Stimulated activated memory B cell treated with anti-CD40 and anti-IgM and Interleukin-4, amounts not matched to agents 10 μg/mL and 1 μg/mL and 100 μg/mL, for 72 hours (primary cell): ENCODE measurements at places on chromosomes 16 and 17.

DNA sequence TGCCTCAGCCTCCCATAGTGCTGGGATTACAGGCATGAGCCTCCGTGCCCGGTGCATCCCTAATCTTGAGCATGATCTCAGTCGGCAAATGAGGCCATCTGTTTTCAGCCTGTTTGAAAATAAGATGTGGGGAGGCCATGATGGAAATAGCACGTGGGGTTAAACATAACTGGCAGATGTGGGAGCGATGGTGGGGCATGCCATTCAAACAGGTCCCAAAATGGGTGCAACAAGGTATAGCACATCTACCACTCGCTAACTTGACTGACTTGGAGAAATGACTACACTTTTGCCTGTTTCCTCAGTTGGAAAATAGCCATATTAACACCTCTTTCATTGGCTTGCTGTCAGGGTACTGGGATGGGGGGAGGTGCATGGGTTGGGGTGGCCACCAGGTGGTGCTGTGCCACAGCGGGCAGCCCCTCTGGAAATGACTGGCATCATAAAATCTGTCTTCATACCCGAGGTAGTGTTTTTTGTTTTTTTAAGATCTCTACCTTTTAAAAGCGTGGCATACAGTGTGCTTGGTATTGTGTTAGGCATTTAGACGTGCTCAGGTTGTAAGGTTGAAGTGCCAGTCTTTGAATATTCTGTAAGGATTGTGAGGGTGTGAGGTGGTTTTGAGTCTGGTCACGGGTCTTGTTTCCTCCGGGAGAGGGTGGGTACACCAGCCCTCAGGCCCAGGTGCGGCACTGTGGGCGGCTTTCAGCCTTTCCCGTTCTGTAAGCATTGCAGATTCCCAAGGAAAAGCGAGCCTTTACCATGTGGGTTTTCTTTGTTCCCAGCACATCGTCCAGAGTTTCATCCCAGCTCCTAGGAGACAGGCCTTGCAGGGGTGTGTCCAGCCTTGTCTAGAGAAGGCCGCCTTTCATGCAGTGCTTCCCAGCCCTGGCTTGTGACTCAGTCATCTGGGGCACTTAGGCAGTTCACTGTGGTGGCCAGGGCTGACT is 2.9 kb upstream of the TTYH2 start:
- no peaks in the 10 kb centered on the region for H3K27me3 ChIP-seq
- H3K36me3 ChIP-seq, result peaks cover 34% of the 10 kb centered on the region
- H3K27ac ChIP-seq, result peak overlapping the region; percentile 34

GRCh38 chr17:57294101-57294500 is 37.8 kb downstream of the MSI2 start:
- peaks cover 30% of the 10 kb centered on the region for H3K4me1 ChIP-seq
- H3K27ac ChIP-seq, result no peak overlapping the region
- no peaks in the 10 kb centered on the region for H3K27me3 ChIP-seq
- peaks cover 71% of the 10 kb centered on the region for H3K36me3 ChIP-seq
- no peak overlapping the region for H3K4me3 ChIP-seq
- no peak for ATAC-seq

DNA sequence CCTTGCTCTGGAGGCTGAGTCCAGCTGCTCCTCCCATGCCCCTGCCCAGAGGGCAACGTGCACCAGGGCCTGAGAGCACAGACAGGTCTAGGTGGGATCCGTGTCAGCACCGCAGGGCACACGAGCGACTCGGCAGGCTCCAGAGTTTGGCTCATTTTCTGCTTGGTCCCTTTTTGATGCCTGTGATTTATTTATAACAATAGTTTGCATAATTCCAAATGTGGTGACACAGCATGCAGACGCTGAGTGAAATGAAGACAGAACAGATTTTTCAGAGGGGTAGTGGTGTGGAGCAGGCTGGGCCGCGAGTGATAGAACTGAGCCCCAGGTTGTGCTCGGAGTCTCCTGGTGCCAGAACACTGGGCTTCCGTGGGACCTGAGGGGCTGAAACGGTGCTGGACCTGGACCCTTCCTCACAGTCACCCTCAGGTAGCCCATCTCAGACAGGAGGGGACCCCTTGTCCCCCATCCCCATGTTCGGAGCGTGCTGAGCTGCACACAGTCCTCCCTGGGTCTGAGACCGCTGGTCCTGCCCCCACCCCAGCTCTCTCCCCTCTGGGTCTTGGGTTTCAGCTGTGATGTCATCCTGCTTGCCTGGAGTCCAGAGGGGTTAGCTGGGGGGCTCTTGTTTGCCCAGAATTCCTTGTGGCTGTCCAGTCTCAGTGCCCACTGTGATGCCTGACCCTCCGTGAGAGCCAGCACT is 95.9 kb downstream of the METRNL start:
- no peaks in the 10 kb centered on the region for H3K36me3 ChIP-seq
- peak overlapping the region; percentile 61 for H3K27ac ChIP-seq
- ATAC-seq, result peak; percentile 73
- H3K4me1 ChIP-seq, result peaks cover 27% of the 10 kb centered on the region

- H3K27me3 ChIP-seq, result peaks cover 62% of the 10 kb centered on the region
- H3K4me1 ChIP-seq, result no peaks in the 10 kb centered on the region
- H3K27ac ChIP-seq, result no peak overlapping the region
- H3K36me3 ChIP-seq, result no peaks in the 10 kb centered on the region
These were observed 22.9 kb upstream of the ZCCHC14 start for GRCh38 chr16:87515475-87516330.

GRCh38 chr17:36188891-36189306 is 7.7 kb downstream of the CCL3L1 start:
- peak; percentile 89 for ATAC-seq
- no peak overlapping the region for H3K4me3 ChIP-seq
- peaks cover 55% of the 10 kb centered on the region for H3K27me3 ChIP-seq
- peak overlapping the region; percentile 43 for H3K27ac ChIP-seq
- no peaks in the 10 kb centered on the region for H3K36me3 ChIP-seq
- peaks cover 9% of the 10 kb centered on the region for H3K4me1 ChIP-seq

GRCh38 chr16:27405546-27406451 is 3.8 kb downstream of the IL21R start:
- peak overlapping the region; percentile 94 for H3K27ac ChIP-seq
- H3K36me3 ChIP-seq, result peaks cover 51% of the 10 kb centered on the region
- ATAC-seq, result peak; percentile 47
- H3K27me3 ChIP-seq, result no peaks in the 10 kb centered on the region
- H3K4me3 ChIP-seq, result peak overlapping the region; percentile 69

DNA sequence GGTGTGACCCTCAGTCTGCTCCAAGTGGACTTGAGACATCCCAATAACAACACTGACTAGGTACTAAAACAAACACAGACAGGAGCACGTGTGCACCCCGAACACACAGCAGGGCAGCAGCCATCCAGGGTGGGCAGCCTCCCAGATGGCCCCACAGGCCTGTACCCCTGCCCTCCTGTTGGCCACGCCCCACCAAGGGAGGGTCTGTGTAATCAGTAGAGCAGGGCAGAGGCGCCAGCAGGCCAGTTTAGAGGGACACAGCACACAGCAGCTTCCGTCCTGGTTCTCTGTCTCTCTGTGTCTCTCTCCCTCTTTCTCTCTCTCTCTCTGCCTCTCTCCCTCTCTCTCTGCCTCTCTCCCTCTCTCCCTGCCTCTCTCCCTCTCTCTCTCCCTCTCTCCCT is 21.4 kb downstream of the ACTG1 start:
- H3K36me3 ChIP-seq, result no peaks in the 10 kb centered on the region
- peaks cover 69% of the 10 kb centered on the region for H3K27me3 ChIP-seq
- no peak overlapping the region for H3K4me3 ChIP-seq
- no peak for ATAC-seq

- H3K27me3 ChIP-seq, result no peaks in the 10 kb centered on the region
- no peaks in the 10 kb centered on the region for H3K36me3 ChIP-seq
- ATAC-seq, result no peak
- no peak overlapping the region for H3K27ac ChIP-seq
- H3K4me3 ChIP-seq, result no peak overlapping the region
These were observed 82.9 kb upstream of the RCVRN start for GRCh38 chr17:9987779-9988585.

DNA sequence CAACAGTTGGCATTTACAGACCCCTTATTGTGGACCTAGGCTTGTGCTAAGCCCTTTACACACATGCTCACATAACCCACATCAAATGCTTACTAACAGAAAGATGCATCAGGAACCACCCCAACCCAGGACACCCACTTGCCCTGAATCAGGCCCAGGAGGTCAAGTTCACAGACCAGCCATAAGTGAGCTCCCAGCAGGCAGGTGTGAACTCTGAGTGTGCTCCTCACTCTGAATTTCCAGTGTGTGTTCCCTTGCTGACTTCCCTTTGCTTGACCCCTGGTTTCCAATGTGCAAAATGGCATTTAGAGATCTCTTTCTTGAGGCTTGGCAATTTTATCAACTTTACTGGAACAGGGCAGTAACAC is 87.0 kb downstream of the BMERB1 start:
- peaks cover 6% of the 10 kb centered on the region for H3K36me3 ChIP-seq
- H3K4me3 ChIP-seq, result no peak overlapping the region
- H3K4me1 ChIP-seq, result peaks cover 18% of the 10 kb centered on the region
- ATAC-seq, result no peak
- no peak overlapping the region for H3K27ac ChIP-seq
- H3K27me3 ChIP-seq, result no peaks in the 10 kb centered on the region

DNA sequence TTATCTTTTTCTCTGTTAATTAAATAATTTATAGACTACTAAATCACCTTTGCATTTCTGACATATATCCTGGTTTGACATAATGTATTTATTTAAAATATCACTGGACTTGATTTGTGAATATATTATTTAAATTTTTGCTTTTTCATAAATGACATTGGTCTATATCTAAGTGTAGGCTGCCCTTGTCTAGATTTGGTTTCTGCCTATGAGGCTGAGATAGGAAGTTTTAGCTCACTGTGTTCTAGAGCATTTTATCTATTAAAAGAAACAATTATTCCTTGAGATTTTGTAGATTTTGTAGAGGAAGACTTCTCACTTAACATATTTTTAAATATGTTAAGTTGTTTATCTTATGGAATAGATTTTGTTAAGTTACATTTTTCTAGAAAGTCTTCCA is 43.9 kb downstream of the NACA2 start:
- H3K27me3 ChIP-seq, result peaks cover 42% of the 10 kb centered on the region
- no peaks in the 10 kb centered on the region for H3K4me1 ChIP-seq
- no peak overlapping the region for H3K4me3 ChIP-seq
- no peaks in the 10 kb centered on the region for H3K36me3 ChIP-seq
- H3K27ac ChIP-seq, result no peak overlapping the region
- ATAC-seq, result no peak

DNA sequence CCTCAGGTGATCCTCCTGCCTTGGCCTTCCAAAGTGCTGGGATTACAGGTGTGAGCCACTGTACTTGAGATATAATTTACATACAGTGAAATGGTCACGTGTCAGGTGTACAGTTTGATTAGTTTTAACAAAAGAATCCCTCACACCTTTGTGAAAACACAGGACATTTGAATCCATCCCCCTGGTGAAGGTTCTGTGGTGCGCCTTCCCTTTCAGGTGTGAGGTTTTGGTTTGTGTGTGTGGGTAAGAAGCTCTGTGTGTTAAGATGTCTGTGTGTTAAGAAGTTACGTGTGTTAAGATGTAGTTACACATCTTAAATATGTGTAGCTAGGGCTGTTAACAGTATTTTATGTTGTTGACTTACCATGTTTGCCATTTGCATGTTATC is 4.4 kb downstream of the SEC14L1 start:
- no peak for ATAC-seq
- peaks cover 76% of the 10 kb centered on the region for H3K4me1 ChIP-seq
- H3K27ac ChIP-seq, result peak overlapping the region; percentile 82

GRCh38 chr17:364766-365165 is 12.2 kb upstream of the RPH3AL start:
- no peak overlapping the region for H3K27ac ChIP-seq
- ATAC-seq, result no peak
- peaks cover 25% of the 10 kb centered on the region for H3K27me3 ChIP-seq

DNA sequence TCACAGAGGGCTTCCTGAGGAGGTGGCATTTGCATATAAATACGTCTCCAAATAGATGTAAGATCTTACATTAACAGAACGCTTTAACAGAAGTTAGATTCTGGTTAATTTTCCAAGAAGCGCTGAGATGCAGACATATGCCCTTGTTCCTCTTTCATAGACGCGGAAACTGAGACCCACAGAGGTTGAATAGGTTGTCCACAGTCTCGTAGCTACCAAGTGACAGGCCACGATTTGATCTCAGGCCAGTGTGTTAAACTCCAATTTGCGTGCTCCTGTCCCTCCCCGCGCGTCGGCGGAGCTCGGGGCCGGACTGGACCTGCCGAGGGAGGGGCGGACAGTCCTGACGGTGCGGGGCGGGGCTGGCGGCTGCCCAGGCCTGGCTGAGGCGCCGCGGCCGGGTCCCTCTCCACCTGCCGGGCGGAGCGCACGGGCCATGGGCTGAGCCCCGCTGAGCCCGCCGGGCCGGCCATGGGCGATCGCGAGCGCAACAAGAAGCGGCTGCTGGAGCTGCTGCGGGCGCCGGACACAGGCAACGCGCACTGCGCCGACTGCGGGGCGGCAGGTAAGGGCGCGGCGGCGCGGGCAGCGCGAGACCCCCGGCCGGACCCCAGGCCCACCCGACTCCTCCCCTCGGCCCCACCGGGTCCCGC is at the start of gene ADAP2:
Gene ADAP2 (plus strand): TSS at position 402 of the 653 bp plus-strand sequence. CDS start 70 bp downstream, at position 472.
- peak within 1 kb of the TSS; percentile 94 for H3K4me3 ChIP-seq
- H3K36me3 ChIP-seq, result peaks cover 13% of the 10 kb centered on the region
- peak; percentile 89 for ATAC-seq
- H3K27me3 ChIP-seq, result no peaks in the 10 kb centered on the region
- peaks cover 37% of the 10 kb centered on the region for H3K4me1 ChIP-seq

- H3K4me3 ChIP-seq, result peak within 1 kb of the TSS; percentile 38
- H3K27ac ChIP-seq, result no peak within 1 kb of the TSS
- H3K27me3 ChIP-seq, result peaks cover 43% of the 10 kb centered on the region
These were observed at the start of gene GAS7 for GRCh38 chr17:10198509-10199249. Gene GAS7, minus strand, starts transcription at chr17:10198606.

GRCh38 chr16:68319185-68319908 is 8.5 kb downstream of the PRMT7 start:
- peaks cover 12% of the 10 kb centered on the region for H3K4me1 ChIP-seq
- H3K27ac ChIP-seq, result peak overlapping the region; percentile 36
- peak; percentile 73 for ATAC-seq
- H3K36me3 ChIP-seq, result peaks cover 36% of the 10 kb centered on the region
- H3K4me3 ChIP-seq, result no peak overlapping the region

GRCh38 chr17:67672592-67673335 is 45.0 kb upstream of the NOL11 start:
- H3K27ac ChIP-seq, result no peak overlapping the region
- no peaks in the 10 kb centered on the region for H3K27me3 ChIP-seq
- ATAC-seq, result no peak
- H3K4me3 ChIP-seq, result no peak overlapping the region

DNA sequence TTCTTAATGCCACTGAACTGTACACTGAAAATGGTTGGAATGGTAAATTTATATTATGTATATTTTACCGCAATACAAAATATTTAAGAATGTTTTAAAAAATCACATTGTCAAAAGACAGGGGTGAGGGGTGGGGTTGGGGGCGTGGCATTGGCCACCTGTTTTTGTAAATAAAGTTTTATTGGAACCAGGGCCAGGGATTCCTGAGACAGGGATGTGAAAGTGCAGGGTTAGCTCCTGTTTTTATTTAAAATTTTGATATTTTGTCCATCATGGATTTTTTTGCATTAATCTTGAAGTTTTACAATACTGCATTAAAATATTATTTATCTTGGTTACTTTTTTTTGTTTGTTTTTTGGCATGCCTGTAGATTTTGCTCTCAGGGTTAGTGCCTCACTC is 2.3 kb upstream of the FA2H start:
- H3K4me3 ChIP-seq, result no peak overlapping the region
- no peak for ATAC-seq
- H3K4me1 ChIP-seq, result peaks cover 22% of the 10 kb centered on the region

- peaks cover 16% of the 10 kb centered on the region for H3K27me3 ChIP-seq
- no peak overlapping the region for H3K27ac ChIP-seq
- H3K4me3 ChIP-seq, result no peak overlapping the region
- no peaks in the 10 kb centered on the region for H3K36me3 ChIP-seq
- peaks cover 9% of the 10 kb centered on the region for H3K4me1 ChIP-seq
These were observed 24.4 kb downstream of the CNTROB start for GRCh38 chr17:7956228-7956965.
